ENCODE measurements at places on chromosomes 1 and 21.

DNA sequence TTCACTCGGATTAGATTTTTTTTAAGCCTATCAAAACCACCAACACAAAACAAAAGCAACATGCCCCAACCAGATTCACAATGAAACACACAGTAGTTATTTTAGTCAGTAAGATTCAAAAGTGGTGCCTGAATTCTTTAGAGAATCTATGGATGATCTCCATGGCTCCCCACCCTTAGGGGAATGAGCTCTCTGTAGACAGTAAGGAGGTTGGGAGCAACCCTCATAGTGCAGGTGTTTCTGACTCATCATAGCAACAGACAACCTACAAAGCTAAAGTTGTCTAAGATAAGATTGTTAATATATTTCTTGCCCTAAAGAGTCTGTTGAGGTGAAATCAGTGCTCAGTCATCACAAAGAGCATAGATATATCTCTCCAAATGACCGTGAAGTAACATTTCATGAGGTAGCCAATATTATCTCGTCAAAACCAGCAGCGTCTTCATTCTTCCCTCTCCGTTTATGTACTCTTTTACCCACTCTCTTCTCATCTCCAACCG is 78.3 kb downstream of the ADAMTS1 start:
- no peak for DNase-seq

DNA sequence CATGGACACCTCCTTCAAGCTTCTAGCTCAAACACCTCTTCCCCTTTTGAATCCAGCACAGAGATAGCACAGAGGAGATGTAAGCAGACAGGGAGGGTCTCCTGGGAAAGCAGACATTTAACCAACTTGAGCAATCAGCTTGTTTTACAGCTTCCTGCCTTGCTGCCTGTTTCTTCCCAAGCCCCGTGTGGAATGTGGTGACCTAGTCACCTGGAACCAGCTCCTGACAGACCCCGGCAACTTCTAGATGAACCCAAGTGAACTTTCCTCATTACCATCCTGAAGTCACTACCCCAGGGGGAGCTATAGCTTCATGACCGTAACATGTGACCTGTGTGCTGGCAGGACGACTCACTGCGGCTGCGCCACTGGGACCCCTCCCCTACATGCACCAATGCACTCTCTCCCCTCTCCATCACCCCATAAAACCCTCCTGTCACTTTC is 24.1 kb upstream of the TTF2 start:
- DNase-seq = no peak

- DNase-seq = peak; percentile 64
Observed at GRCh38 chr1:209190591-209191261, 392.8 kb upstream of the CAMK1G start.

- no peak for DNase-seq
Observed at GRCh38 chr21:36902793-36903192, 63.7 kb downstream of the HLCS start.

DNA sequence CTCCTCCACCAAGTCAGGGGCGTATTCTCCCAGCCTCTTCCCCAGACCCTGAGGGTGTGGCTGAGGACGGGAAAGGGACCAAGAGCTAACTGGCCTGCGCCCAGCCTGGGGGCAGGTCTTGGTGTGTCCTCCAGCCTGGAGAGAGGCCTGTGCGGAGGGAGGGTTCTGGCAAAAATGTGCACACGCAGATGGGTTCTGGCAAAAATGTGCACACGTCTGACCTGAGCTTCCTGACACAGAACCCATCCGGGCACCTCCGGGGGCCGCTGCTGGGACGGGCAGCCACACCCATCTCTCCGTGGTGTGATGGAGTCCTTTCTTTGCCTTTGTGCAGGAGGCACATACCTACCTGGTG is 23.1 kb upstream of the PKP1 start:
- DNase-seq = no peak

DNA sequence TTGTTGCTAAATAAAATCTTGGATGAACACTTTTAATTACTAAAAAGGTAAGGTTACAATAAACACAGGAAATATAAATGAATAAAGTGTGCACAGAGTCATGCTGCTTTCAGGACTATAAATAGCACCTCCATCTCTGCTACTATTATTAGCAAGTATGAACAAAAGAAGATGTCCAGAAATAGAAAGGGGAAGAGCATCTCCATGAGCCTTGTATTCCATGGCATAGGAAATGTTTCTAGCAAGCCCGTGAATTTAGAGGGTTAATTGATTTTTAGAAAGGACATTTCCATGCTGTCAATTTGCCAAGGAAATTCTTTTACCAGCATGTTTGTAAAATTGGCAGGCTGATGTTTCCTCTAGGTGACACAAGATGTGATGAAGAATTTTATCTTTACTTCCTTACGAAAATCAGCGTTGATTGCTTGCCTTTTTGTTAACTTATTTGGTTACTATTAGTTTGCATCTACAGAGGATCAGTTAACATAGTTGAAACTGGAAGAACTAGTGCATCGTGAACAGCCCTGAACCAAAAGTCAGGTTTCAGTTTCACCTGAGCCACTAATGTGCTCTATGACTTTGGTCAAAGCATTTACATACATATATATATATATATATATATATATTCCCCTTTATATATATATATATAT is 45.3 kb downstream of the NR5A2 start:
- DNase-seq = peak; percentile 39

GRCh38 chr1:65719391-65719790 is 73.3 kb upstream of the PDE4B start:
- no peak for DNase-seq

DNA sequence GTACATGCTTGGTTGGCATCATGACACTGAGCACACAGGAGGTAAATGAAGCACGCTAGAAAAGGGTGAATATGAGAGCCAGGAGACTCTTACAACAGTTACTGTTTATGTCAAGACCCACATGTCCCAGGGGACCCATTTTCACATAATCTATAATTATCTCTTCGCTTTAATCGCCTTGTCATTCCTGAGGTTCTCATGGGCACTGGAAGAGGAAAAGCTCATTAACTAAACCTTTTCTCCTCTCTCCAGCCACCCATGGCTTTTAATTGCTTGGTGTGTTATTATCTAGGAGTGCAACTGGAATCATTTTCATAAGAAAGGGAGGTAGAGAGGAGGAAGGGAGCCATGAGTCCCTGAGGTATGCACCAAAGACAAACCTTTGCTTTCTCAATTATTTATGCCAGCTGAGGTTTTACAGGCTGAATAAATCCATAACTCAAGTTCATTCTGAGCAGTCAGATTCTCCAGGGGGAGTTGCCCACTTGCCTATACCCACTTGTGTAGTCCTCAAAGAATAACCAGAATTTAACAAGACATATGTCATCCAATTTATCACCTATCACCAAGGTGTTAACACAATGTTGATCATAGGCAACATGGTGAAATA is 77.4 kb downstream of the ACBD6 start:
- no peak for DNase-seq

DNA sequence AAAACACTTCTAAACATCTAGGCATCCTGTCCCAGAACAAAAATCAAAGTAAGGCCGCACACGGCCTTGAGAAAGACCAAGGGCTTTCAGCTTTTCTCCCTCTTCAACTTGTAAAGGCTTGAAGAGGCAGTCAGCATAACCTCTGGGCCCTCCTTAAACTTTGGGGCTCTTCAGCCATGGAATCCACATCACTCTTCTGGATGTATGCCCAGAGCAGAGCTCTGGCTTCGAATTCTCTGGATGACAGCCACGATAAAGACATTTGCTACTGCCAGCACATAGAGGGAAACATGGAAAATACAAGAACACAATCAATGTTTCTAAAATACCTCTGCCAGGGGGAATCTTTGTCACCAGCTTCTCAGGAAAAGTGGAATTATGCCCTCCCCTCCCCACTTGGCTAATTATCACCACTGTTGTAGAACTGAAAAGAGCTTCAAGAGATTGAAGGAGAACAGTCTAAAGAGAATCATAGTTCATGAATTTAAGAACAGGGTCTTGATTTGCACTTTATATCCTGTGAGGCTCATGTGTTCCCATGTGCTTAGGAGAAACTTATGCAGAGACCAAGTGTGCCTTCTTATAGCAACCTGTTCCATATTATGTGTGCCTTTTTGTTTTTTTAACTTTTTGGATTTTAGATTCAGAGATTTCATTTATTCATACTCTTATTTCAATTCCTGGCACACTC is 39.0 kb upstream of the DPT start:
- no peak for DNase-seq

DNA sequence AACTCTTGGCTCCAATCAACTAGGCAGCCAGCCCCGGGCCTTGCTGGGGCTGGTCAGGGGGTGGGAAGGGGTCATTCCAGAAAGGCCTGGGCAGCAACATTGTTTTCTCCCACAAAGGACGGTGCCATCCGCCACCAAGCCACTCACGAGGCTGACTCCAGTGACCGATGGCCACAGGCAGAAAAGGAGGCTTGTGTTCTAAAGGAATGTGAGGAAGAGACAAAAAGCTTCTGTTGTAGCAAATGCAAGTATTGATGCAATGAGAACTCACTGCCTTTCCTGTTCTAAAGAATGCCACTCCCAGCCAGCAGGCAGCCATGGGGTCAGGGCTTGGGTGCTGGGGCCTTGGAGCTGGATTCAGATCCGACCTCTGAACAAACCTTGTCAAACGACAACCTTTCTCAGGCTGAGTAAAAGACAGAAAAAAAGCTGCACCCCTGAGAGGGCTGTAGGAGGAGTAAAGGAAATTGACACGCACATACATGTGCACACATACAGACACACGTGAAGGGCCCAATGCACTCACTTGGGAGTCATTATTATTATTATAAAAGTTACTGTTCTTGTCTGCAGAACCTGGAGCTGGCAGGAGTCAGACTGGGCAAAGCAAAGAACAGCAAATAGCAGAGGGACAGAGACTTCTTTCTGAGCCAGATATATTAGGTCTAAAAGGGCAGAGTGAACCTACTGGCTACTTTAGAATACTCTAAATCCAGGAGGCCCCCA is 13.9 kb upstream of the PRMT2 start:
- DNase-seq = no peak

DNA sequence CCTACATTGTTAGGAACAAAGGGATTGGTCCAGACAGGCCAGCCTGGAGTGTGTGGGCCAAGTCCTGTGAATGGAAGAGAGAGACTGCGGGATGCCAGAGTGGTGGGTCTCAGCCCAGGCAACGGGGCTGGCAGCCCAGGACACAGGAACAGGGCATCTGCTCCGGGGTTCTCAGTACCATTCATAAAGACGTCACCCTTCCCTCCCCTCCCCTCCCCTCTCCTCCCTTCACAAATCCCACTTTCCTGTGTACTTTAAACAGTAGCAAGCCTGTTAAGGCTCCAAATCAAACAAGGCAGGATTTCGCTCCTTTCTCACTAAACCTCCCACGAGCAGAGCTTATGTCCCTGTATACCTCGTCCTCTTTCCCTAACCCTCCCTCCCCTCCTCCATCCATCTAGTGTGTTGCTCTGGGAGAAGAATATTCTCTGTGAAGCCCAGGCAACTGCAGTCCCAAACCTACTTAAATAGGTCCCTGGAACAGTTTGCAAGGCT is 4.2 kb upstream of the PLXNA2 start:
- DNase-seq = no peak

DNA sequence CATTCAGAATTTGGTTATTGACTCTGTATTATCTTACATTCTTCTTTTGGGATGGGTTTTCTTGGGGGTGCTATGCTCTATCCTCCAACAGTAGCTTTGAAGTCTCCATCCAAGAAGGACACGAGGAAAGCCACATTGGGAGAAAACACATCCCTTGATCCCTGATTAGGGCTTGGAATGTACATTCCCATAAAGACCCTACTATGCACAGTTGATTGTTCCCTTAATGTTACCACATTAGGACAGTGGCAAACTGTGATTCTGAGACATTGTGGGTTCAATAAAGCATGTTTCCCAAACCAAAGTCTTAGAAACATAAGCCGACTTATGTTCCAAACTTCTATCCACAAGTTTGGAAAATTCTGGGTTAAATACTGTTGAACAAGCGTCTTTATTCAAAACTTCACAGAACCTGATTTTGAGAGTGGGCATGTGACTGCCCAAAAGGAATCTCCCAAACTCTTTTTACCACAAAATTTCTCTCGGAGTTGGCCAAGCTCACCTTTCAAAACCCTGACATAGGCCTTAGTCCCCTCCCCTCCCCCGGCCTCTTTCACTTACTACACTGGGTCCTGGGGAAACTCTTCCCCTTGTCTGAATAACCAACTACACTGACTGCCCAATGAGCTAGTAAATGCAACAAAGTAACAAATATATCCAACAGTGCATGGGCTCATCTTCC is 177.0 kb upstream of the KAZN start:
- no peak for DNase-seq

DNA sequence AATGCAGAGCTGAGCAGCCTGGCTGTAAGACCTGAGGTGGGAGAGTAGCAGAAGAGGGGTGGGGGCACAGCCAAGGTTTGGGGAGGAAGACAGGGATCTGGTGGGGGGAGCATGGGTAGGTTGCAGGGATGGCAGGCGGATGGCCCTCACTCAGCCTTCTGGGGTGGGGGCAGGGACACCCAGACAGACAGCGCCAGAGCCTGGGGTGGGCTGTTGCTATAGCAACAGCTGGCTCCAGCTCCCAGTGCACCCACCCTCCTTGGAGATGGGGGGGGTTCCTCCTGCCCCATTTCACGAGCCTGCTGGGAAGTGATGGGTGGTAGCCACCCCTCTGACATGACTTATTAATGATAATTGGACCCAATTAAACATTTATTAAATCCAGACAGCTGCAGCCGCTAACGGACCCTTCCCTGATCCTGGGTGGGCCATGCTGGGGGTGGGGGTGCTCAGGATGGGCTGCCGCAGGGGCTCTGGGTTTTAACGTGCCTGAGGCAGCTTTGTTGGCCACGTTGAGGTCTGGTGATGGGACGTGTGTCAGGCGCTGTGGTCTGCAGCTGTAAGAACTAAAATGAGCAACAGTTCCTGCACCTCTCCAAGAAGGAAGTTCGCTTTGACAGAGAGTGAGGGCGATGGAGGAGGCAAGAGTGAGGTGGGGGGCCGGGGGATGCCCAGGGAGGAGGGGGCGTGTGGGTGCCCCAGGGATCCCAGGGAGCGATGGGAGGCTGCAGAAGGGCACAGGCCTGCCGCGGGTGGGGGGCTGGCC is 19.4 kb downstream of the AGRN start:
- DNase-seq = no peak

- DNase-seq = no peak
Observed at GRCh38 chr1:147834181-147834580, 68.4 kb upstream of the GJA8 start.

- no peak for DNase-seq
Observed at GRCh38 chr1:157626099-157626498, 28.2 kb upstream of the FCRL4 start.

DNA sequence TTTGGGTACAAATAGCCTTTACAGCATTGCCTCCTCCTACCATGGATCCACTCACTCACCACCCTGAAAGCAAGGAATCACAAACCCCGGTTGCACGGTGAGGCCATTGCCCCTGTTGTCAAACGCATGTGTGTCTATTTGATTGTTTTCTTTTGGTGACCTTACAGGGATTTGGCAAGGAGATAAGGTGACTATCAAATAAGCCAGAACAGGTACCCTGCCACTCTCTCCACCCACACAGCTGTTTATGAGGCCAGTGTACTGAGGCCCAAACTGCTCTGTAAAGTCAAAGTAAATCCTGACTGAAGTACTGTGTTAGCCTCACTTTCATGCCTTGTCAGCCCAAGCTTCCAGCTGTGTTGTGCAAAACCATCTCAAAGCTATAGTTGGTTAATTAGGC is 136.4 kb downstream of the HUNK start:
- DNase-seq = no peak

Measured in kidney capillary endothelial cell (primary cell).